Heart left ventricle (tissue), 16 donors: ENCODE measurements at places on chromosomes 13 and 19. TPM values are rescaled to one million over a fixed set of nuclear protein-coding genes. Genes with fewer than 3 reads are reported as not detected.

- no peak for DNase-seq
These were observed 88.8 kb downstream of the GNG7 start for GRCh38 chr19:2613507-2614295.

GRCh38 chr13:109156181-109156935 lies 526.9 kb downstream of the MYO16 start:
- no peak for DNase-seq

DNA sequence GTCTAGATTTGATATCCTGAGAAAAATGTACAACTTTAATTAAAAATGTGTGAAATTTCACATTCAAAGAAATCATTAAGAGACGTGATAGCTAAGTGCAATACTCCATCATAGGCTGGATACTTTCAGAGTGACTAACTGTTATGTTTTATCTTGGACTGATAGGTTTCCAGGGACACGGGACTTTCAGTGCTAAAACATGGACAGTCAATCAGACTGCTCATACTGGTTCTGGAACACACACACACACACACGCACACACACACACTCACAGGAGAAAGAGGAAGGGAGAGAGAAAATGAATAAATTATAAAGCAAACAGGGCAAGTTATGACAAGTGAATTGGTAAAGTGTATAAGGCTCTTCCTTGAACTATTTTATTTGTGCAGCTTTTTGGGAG lies 955.9 kb downstream of the SLITRK5 start:
- no peak for DNase-seq

Gene ZNF724
- polyA plus RNA-seq, result 0.34 TPM

Gene KIR2DL3
- polyA plus RNA-seq, result not detected
